ENCODE measurements at places on chromosomes 6 and 20. TPM values are rescaled to one million over a fixed set of nuclear protein-coding genes. Genes with fewer than 3 reads are reported as not detected.

Gene COL20A1
- total RNA-seq = 0.15 TPM

- peaks cover 25% of the 10 kb centered on the region for H3K4me1 ChIP-seq
- H3K27ac ChIP-seq = peak overlapping the region; percentile 64
- H3K4me3 ChIP-seq = no peak overlapping the region
- DNase-seq = peak; percentile 59
- H3K36me3 ChIP-seq = no peaks in the 10 kb centered on the region
- no peaks in the 10 kb centered on the region for H3K27me3 ChIP-seq
These were observed 318.1 kb downstream of the CLIC5 start for GRCh38 chr6:45697605-45698004.

Gene DEFB132
- not detected for total RNA-seq

DNA sequence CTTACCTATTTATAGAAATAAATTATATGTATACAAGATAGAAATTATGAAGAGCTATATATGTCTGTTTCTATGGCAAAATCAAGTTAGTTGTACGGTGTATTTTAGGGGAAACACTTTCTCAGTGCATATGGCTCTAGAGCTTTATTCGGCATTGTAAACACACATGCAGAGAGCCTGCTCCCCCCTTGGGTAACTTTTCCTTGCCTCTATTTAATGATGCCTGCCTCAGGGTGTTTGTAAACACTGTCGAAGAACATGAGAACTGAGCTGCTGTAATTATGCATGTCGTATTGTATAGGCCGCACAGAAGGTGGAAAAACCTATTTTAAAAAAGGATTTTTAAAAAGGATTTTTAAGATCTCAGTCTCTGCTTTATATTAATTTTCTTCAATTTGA lies 133.4 kb downstream of the FNDC1 start:
- H3K4me3 ChIP-seq = no peak overlapping the region
- no peak overlapping the region for H3K27ac ChIP-seq
- DNase-seq = no peak
- peaks cover 44% of the 10 kb centered on the region for H3K27me3 ChIP-seq
- no peaks in the 10 kb centered on the region for H3K36me3 ChIP-seq

Gene SLC25A27
- total RNA-seq = 25.0 TPM

- H3K27me3 ChIP-seq = no peaks in the 10 kb centered on the region
- H3K4me3 ChIP-seq = no peak overlapping the region
- DNase-seq = no peak
- H3K4me1 ChIP-seq = no peaks in the 10 kb centered on the region
These were observed 129.2 kb downstream of the TENT5A start for GRCh38 chr6:81623106-81623759.

Gene SDHAF4
- total RNA-seq = 29.1 TPM

GRCh38 chr20:17505636-17506517 lies 25.3 kb downstream of the BFSP1 start:
- no peak overlapping the region for H3K27ac ChIP-seq
- H3K4me1 ChIP-seq = 0 out of 2 replicates have a peak, but pooled peaks cover 5% of the 10 kb centered on the region
- H3K27me3 ChIP-seq = no peaks in the 10 kb centered on the region
- no peaks in the 10 kb centered on the region for H3K36me3 ChIP-seq
- H3K4me3 ChIP-seq = peak overlapping the region; percentile 54

Gene SPDEF
- 1.4 TPM for total RNA-seq

Gene ANKRD60
- total RNA-seq = not detected

- H3K36me3 ChIP-seq = no peaks in the 10 kb centered on the region
- H3K4me1 ChIP-seq = no peaks in the 10 kb centered on the region
- H3K27me3 ChIP-seq = no peaks in the 10 kb centered on the region
- no peak overlapping the region for H3K27ac ChIP-seq
- no peak overlapping the region for H3K4me3 ChIP-seq
These were observed 191.2 kb upstream of the SOX4 start for GRCh38 chr6:21402368-21402767.

All from PC-9 (cell line).